ENCODE measurements at places on chromosomes 16 and 17.

- no peak for DNase-seq
Observed at GRCh38 chr16:50500171-50500874, 47.9 kb upstream of the NKD1 start.

GRCh38 chr17:65409381-65409780 is 152.1 kb downstream of the AXIN2 start:
- no peak for DNase-seq

GRCh38 chr17:60863892-60864707 is 186.4 kb downstream of the BCAS3 start:
- no peak for DNase-seq

GRCh38 chr16:51629576-51629975 is 478.5 kb upstream of the SALL1 start:
- DNase-seq, result no peak

- no peak for DNase-seq
Observed at GRCh38 chr17:29766796-29767327, 144.2 kb upstream of the CORO6 start.

DNA sequence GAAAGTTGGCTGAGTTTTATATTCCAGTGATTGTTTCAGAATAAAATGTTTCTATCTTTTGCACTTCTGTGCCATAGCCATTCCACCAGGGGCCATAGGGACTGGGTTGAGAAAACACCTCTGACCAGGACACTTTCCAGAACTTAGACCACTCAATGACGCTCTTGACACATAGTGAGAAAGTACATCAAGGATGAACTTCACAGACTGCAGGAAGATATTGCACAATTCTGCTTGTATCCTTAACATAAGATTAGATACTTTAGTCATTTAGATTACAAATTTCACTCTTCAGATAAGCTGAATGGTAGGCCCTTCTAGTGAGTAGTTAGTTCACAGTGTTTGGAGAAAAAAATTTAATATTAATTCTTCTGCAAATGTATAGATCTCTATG is 13.0 kb upstream of the MPHOSPH6 start:
- DNase-seq, result no peak

DNA sequence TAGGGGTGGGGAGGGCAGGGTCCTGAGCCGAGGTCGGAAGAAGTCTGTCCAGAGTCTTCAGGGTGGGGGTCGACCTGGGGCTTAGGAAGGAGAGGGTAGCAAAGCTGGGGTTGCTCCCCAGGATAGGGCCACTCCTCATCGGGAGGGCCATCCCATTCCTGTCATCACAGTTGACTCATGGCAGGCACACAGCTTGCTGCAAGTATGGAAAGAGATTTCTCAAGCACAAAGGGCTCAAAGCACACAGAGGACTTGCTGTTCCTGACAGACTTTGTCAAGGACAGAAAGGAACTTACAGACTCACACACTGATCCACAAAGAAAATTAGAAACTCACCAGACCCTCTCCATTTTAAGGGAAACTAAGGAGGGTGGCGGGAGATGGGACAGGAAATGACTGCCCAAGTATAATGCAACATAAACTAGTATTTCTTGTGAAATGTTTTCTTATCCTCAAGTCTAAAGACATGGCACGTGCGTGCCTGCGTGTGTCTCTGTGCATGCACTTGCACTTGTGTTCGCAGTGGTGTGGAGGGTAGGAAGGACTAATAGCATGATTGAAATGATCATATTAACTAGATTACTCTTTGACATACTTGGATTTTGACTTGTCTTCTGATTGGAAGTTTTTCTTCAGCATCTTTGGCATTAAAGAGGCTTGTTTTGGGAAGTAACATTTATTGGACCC is 2.4 kb downstream of the AOC2 start:
- DNase-seq, result no peak

DNA sequence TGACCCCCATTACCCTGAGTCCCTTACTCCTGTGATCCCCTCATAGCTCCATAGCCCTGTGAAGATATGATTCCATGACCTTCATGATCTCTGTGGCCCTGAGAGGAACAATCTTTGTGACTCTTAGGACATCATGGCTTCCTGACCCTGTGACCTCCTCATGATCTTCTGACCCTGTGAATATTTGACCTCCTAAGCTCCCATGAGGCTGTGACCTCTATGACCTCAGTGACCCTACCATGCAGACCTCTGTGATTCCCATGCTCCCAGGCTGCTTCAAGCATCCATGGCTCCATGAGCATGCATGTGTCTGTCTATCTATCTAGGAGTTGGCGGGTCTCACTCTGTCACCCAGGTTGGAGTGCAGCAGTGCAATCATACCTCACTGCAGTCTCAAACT is 12.1 kb downstream of the RIPOR1 start:
- DNase-seq, result no peak

GRCh38 chr16:83138976-83139690 is 512.4 kb downstream of the CDH13 start:
- no peak for DNase-seq

GRCh38 chr16:28499854-28500253 is 5.4 kb downstream of the APOBR start:
- DNase-seq, result no peak

DNA sequence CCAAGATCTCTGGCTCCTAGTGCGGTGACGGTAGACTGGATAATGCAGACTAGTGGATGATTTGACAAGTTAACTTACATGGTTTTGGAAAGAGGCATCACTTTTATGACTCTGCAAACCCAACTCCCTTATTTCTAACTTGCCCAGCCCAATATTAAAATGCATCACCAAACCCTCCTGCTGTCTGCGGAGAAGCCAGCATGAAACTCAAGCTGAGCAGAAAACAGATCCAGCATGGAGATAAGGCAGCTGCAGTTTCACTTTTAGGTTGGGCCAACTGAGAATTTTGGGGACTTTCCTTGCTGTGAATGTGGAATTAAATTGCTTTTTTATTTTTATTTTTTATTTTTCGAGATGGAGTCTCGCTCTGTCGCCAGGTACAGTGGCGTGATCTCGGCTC is 27.8 kb downstream of the CDH1 start:
- no peak for DNase-seq

- no peak for DNase-seq
Observed at GRCh38 chr16:78895681-78896080, 704.9 kb downstream of the MAF start.

All from heart left ventricle (tissue), 16 donors.